Stimulated activated CD8-positive, alpha-beta memory T cell treated with anti-CD3 and anti-CD28 coated beads, Interleukin-7, amount 100 ng/mL, for 24 hours (primary cell): ENCODE measurements at places on chromosomes 7 and 10.

DNA sequence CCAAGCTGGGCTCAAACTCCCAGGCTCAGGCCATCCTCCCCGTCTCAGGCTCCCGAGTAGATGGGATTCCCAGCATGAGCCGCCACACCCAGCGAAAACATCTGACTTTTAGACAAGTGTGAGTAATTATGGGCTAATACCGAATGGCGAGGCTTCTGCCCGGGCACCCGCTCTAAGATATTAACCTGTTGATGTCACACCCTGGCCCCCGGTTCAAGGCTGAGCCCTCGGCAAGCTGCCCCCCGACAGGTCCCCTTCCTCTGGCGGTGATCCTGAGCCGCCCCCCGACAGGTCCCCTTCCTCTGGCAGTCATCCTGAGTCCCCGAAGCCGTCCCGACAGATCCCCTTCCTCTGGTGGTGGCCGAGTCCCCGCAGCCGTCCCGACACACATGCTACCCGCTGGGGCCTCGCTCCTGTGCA, 5.2 kb downstream of the PSMG3 start:
- DNase-seq: no peak

DNA sequence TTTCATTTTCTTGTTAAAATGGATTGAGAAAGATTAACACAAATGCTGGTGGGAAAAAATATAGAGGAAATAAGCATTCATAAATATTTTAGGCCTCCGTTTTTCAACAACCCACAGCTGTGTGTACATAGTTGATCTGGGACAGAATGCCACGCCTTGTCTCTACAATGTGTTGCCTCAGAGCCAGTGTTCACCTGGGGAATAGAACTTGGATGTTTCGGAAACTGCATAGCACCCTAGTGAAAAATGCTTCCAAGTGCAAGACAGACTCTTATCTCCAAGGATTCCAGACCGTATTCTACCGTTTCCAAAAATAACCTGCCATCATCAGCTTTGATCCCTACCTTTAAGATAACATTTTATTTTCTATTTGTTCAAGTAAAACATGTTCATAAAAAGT, 260.9 kb downstream of the SDK1 start:
- DNase-seq: no peak

DNA sequence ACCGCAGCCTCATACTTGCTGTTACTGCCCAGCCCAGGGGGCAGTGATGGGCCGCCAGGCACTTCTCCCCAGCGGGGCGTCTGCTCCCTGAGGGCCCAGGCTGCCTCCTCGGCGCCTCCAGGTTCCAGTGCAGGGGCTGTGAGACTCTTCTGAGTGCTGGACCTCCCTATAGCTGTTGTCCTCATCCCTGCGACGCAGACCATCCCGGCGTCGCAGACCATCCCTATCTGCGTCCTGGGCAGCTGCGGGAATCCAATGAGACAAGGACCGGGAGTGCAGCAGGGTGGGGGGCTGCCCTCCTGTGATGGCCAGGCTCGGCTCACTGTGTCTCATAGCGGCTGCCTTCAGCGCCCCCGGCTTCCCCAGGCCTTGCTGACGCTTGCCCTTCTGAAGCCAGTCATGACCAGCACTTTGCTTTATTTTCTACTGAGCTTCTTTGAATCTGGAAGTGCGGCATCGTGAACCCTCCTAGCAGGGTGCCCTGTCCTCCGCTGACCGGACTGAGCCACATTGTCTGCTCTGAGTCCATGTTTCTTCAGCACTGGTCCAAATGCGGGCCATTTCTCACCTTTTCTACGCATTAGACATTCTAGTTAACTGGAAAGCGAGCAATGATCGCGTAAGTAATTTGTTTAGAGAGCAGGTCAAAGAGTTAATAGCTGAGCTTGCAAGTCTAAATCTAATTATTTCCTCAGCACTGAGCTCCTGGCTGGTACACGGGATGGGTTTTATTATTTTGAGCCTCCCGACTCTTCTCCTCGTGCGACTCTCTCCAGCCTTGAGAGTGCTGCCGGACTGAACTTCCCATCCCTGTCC, 339.5 kb downstream of the WDR37 start:
- no peak for DNase-seq

DNA sequence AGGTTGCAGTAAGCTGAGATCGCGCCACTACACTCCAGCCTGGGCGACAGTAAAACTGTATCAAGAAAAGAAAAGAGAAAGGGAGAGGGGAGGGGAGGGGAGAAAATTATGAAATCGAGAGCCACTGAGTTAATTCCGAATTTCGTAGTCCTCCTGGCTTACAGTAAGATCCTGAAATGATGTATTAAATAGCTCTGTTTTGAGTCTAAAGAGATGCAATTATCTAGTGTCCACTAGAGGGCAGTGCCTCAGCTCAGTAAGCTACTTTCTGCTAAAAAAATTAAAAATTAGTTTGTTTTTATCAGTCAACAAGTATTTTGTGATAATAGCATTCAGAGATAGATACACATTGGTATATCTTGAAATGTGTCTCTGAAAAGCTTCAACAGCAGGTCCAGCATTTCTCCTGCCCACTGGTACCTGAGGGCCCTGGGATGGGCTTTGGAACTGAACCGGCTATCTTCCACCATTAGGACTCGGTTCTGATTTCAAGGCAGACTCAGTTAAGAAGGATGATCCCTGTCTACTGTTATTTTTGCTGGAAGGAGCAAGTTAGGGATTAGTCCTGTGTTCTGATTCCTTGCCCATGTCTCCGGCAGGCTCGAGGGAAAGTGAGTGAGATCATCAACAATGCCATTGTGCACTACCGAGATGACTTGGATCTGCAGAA, 19.5 kb downstream of the TSPAN33 start:
- DNase-seq: no peak

DNA sequence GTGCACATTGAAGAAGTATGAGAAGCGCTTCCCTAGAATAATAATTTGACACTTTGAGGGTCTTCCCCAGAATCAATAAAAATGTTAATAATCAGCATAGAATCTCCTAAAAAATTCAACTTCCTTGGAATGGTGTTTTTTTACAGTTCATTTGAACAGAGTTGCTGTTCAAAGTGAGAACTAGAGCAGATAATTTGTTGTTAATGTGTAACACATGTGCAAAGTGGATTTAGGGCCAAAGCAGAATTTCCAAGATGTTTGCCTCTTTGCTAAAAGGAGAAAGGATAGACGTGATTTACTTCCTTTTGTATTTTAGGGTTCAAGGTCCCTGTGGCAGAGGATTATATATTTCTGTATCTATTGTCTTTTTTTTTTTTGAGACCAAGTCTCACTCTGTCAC, 73.8 kb downstream of the ZNF277 start:
- DNase-seq: no peak

DNA sequence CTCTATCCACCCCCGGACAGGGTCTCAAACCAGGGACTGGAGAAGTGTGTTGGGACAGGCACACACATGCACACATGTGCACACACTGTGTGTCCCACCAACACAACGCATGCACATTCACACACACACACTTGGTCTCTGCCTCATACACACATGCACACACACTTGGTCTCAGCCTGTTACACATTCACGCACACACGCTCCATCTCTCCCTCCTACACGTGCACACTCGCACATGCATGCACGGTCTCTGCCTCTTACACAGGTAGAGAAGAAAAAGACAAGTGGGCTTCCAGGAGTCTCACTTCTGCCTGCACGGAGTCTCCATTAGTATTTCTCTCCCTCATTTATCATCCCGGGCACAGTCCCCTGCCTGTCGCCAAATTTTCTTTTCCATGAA, 171.2 kb downstream of the EBF3 start:
- DNase-seq: no peak

GRCh38 chr7:144503215-144503614, 99.7 kb upstream of the NOBOX start:
- DNase-seq: no peak

GRCh38 chr7:150801946-150802771, 1.6 kb downstream of the TMEM176A start:
- no peak for DNase-seq

- no peak for DNase-seq
These were observed 121.6 kb upstream of the SDK1 start for GRCh38 chr7:3179456-3179855.

GRCh38 chr10:42960491-42960990, 116.3 kb upstream of the RET start:
- DNase-seq: no peak

GRCh38 chr10:109866168-109866994, 56.9 kb downstream of the XPNPEP1 start:
- no peak for DNase-seq
